ENCODE measurements at places on chromosomes 4 and X.

- DNase-seq = no peak
Observed at GRCh38 chrX:1215123-1215823, 2.8 kb upstream of the CRLF2 start.

DNA sequence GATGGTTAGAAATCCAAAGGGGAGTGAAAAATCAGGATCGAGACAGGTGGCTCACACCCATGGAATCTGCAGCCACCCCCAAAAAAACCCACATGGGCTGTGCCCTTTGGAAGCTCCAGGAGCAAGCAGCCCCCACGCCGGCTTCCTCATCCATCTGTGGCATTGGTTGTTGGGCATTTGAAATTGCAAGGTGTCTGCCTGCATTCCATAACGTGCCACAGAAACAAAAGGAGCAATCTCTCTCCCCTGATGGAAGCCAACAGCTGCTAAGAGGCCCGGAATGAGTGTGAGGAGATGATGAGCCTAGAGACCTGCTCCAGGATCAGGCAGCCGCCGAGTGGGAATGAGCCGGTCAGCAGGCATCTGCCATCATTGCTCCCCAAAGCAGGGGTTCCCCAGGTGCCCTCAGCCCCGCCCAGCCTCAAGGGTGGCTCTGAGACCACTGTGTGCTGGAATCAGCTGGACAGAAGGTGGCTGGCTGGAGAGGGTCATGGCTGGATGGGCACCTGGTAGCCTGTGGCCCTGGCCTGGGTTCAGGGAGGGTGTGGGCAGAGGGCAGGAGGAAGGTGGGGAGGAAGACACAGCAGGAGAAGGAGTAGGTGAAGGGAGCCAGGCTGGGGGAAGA lies 113.2 kb downstream of the CRLF2 start:
- DNase-seq = no peak

GRCh38 chr4:107857741-107858140 lies 33.0 kb downstream of the SGMS2 start:
- no peak for DNase-seq

GRCh38 chrX:99271641-99272040 lies 1138.4 kb downstream of the PCDH19 start:
- no peak for DNase-seq

GRCh38 chr4:126242679-126243390 lies 928.1 kb downstream of the FAT4 start:
- no peak for DNase-seq

DNA sequence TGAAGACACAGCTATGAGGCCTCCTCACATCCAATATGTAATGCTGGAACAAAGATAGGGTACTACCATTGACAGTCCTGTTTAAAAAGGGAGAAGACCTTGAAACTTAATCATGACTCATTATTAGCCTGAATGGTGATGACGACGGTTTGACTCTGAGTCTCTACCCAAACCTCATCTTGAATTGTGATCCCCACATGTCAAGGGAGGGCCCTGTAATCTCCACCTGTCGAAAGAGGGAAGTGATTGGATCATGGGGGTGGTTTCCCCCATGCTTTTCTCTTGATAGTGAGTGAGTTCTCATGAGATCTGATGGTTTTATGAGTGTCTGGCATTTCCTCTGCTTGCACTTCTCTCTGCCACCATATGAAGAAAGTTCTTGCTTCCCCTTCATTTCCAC lies 395.3 kb upstream of the CPEB2 start:
- DNase-seq = no peak

- no peak for DNase-seq
Observed at GRCh38 chr4:48483777-48484493, 792 bp downstream of the SLC10A4 start.

DNA sequence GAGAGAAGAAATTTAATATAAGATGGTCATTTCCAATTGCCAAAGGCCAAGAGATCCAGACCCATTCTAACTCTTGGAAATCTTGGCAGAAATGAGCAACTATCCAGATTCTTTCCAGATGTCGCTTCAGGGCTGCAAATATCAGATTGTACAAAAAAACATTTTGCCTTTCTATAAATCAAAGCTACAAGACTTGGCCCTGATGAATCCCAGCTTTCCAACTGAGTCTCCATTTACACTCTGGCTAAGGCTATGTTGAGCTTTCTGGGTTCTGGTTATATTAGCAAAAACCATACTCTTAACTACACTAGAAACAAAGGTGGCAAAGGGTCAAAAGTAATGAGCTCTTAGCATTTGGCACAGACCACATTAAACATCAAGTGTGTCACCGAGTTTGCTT lies 345.8 kb downstream of the OPHN1 start:
- DNase-seq = no peak

GRCh38 chr4:148747721-148748268 lies 305.6 kb upstream of the NR3C2 start:
- DNase-seq = no peak

DNA sequence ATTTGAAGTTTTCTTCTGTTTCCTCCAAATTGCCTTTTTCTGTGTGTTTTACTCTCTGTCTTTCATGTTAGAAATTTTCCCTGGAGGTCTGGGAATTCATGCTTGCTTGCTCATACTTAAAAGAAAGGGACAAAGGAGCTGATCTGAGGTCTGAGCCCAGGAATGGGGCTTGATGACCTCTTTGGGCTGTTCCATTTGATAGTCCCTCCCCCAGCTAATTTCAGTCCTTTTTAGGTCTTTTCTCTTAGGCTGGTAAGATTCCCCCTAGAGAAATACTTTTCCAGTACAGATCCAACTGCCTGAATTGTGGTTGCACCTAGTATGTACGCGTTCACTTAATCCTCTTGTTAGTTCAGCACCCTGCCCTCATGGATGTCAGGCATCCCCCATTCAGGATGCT lies 5.5 kb upstream of the PIGA start:
- no peak for DNase-seq

- no peak for DNase-seq
Observed at GRCh38 chrX:30821116-30821515, 67.9 kb downstream of the TAB3 start.

GRCh38 chrX:24479924-24480323 lies 14.8 kb downstream of the PDK3 start:
- peak; percentile 72 for DNase-seq

DNA sequence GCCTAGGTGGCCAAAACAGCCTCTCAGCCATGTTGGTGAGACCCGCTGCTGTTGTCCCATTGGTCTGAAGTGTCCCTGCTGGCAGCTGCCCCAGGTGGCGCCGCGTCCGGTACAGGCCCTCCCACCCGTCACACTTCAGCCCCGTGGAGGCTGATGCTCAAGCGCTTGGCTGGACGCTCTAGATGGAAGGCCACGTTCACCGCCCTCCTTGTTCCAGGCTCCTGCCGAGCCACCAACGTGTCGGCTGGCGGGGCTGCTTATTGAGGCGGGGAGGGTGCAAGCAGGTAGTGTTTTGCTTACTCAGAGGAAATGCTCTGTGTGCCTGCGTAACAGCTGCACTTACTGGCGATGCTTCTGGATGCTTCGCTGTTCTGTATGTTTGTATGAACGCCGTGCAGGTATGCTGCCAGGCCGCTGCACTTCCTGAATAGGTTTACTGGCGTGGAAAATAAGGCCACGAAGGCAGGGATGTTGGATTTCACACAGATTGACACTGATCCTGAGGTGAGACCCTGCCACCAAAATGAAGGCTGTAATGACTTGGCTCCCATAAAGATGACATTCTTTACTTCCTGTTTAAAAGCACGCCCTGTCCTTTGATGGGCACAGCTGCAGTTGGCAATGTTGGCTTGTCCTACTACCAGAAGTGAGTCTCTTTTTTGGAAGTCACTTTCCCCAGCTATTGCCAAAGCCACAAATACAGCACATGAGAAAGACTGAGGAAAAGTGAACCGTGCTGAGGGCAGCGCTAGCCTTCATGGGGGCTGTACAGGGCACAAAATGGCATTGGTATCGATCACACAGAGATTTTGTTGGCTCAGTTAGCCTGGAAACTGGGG lies 21.0 kb upstream of the CLCN4 start:
- no peak for DNase-seq

DNA sequence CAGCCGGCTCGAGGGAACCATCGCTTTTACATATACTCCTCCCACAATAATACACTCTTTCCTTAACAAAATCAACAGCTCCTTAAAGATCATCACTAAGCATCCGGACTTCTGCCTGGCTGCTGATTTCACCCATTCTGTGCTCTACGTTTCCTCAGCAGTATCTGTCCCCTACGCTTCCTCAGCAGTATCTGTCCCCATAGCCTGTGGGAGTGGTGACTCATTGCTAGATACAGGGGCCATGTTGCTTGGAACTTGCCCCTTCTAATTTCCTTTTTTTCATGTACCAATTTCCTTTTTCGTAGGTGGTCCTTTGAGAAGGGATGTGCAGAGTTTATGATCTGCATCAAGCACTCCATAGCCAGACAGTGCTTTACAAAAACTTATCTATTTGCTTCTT lies 18.6 kb downstream of the MAP3K15 start:
- DNase-seq = no peak

DNA sequence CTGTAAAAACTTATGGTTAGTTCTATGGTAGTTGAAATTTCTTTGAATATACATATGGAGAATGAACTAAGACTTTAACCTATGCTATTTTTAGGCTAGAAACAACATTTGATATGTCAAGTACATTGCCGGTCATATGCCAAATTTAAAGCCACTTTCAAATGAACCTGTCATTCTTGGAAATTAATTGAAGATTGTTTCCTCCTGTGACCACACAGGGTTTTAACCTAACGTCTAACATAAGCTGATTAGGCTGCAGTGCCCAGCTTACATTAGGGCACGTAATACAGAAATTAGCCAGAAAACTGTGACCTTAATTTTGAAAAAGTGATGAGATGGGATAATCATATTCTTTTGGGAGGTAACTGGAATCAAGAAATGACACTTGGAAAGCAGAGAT lies 645.9 kb downstream of the FSTL5 start:
- DNase-seq = no peak

GRCh38 chr4:156111686-156112085 lies 158.0 kb upstream of the CTSO start:
- no peak for DNase-seq

- no peak for DNase-seq
Observed at GRCh38 chrX:97367125-97367524, 483.4 kb downstream of the RPA4 start.

GRCh38 chr4:1166509-1167243 lies 5.7 kb downstream of the SPON2 start:
- no peak for DNase-seq

DNA sequence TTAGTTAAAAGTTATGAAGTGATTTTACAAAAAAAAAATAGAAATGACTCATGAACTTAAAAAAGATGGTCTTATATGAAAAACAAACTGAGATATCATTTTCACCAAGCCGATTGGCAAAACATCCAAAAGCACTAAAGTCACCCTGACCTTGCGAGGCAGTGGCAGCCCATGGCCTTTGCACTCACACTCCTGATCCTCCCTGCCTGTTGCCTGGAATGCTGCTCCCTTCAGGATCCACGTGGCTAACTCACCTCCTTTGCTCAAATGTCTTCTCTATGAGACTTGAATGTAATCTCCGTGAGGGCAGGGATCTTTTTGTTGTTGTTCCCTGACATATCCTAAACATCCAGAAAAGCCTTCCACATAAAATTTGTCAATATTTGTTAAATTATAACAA lies 106.4 kb downstream of the RAPGEF2 start:
- no peak for DNase-seq

GRCh38 chr4:25236971-25237370 lies 3.1 kb downstream of the PI4K2B start:
- no peak for DNase-seq

DNA sequence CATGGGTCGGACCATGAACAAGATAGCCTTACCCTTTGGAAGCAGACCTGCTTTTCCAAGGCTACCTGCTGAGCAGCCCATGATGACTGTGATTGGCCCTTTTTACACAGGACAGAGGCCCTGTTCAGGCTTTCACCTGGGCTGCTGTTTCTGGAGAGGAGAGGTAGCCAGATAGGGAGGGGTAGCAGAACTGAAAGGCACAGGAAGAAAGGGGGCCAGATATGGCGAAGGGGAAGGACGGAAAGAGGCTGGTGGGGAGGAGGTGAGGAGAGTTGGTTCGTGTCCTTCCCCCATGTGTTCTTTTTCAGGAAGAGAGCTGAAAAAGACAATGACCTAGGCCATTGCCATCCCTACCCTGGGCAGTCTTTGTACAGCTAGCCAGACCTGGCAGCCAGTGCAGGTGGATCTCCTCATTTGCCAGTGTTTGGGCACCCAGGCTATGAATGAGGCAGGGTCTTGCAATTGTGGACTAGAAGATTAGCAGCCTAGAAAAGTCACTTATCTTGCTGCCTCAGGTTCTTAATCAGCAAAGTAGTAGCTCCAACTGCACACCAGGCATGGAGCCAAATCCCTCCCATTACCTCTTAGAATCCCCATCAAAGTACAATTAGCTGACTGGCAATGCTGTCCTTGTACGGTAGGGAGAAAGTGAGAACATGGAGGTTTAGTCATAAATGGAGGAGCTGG lies 139.6 kb downstream of the AMMECR1 start:
- DNase-seq = no peak

DNA sequence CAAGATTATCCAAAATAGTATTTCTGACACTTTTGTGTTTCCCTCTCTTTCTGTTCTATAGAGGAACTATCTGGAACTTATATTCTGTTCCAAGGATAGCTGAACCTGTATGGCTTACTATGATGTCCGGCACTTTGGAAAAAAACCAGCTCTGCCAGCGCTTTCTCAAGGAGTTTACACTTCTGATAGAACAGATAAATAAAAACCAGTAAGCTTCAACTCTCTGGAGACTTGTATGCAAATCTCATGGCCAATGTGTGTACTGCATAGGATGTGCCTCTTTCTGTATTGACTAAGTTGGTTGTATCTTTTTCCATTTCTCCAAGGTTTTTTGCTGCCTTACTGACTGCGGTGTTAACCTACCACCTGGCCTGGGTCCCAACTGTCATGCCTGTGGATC lies 92.5 kb downstream of the FNIP2 start:
- no peak for DNase-seq

DNA sequence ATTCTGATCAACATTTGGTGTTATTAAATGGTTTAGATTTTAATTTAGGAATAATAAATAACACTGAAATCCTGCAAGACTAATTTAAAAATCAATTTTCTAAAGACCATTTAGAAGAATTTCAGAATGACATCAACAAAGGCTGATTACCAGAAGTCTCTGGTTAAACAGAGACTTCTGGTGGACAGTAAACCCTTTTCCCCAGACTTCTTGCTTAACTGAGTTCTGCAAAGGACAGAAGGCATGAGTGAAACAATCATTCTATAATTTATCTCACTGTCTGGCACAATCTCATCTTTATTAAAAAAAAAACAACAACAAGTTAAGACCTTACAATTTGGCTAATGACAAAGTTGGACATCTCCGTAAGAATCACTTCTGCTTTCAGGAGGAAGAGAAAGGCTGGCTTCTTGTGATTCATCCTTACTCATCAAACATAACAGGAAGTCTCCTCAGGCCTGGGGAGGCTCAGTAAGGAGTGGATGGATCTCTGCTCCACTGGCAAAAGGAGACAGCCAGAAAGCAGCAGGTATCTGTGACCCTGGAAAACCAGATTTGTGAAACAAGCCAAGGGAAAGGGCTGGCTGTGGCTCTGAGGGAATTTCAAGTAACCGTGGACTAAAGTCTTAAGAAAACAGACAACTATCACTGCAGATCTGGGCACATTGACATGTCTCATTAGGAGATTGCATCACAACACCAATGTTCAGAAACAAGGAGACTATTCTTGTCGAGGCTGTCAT lies 908 bp upstream of the TLR6 start:
- DNase-seq = peak; percentile 79
